ENCODE measurements at places on chromosomes 1 and 21.

DNA sequence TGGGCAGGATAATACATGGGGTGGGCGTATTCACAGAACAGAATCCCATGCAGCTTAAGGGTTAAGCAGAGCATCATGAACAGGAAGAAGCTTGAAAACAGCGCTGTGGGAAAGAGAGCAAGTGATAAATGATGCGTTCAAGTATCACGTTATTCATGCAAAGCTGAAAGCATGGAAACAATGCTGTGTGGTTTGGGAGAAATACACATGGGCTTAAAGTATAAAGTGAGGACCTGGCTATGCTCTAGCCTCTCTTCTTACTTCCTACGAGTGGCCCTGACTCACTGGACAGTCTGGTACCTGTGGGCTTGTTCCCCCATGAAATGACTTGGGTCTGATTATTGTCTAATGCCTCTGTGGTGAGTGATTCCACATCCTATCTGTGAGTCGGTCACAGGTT is 25.7 kb downstream of the TMPRSS2 start:
- DNase-seq: no peak

DNA sequence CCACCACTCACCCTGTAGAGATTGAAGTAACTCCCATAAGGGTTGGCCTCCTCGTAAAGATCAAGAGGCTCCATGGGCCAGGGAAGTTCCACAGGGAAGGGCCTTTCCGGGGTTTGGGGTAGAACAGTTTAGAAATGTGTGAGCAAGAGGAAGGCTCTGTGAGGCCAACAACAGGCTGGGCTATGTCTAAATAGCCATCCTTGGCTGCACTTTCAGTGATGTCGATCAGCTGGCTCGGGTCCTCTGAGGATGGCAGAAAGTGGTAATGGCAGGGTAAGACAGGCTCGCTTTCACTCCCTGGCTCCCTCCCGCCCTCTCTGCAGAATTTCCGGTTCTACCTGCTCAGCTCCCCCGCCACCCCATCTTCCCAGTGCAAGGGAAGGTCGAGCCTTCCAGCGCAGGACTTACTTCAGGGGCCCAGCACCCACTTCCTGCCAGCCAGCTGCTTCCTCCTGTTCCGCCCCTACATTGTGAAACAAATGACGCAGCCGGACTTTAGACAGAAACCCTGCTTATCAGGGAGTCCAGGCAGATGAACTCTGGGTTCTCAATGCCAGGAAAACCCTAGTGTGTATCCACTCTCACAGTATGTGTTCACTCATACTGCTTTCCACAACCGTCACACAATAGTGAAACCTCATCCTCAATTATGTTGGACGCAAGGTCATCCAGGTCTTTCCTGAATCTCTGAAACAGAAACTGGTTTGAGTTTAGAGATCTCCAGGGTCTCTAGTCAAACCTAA is 7.3 kb downstream of the F11R start:
- DNase-seq: peak; percentile 52

- no peak for DNase-seq
Observed at GRCh38 chr1:215992620-215993019, 425.5 kb downstream of the KCTD3 start.

DNA sequence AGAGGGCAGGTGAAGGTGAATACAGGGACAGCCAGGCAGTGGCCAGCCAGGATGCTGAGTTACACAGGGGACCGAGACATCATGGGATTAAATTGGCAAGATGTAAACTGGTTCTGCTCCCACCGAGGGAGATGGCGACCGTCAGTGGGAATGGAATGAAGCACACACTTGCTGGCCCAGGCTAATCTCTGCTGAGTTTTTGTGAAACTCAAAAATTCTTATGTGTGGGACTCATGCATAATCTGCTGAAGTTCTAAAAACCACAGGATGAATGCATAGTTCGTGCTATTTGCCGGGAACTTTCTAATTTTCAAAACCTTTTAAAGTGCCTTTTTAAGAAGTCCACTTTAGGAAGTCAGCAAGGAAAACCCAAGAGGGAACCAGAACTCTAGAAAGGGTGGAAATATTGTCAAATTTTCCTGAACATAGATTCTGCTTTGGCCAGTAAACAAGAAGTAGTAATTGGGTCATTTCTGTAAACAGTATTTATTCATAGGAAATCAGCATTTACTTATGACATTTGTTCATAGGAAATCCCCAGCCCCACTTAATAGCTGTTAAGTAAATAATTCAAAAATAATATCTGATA is 85.4 kb upstream of the ROR1 start:
- no peak for DNase-seq

DNA sequence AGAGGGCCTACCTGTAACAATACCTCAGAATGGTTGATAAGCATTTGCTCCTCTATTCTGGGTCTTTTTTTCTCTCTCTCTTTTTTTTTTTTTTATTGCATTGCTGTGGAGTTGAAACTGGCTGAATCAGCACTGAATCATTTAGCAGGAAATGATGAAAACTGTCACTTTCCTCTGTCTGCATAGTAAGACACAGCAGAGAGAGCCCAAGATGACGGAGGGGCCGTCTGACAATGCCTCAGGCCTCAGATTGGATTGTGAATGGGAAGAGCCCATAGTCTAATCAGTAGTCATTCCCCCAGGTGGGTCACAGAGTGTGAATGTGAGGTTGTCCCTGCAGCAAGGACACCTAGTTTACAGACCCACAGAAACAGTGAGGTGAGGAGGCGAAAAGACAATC is 193.2 kb upstream of the PLXNA2 start:
- DNase-seq: no peak

- no peak for DNase-seq
Observed at GRCh38 chr1:19949016-19949415, 25.6 kb upstream of the PLA2G2E start.

- DNase-seq: no peak
Observed at GRCh38 chr1:61420243-61420642, 304.7 kb downstream of the TM2D1 start.

DNA sequence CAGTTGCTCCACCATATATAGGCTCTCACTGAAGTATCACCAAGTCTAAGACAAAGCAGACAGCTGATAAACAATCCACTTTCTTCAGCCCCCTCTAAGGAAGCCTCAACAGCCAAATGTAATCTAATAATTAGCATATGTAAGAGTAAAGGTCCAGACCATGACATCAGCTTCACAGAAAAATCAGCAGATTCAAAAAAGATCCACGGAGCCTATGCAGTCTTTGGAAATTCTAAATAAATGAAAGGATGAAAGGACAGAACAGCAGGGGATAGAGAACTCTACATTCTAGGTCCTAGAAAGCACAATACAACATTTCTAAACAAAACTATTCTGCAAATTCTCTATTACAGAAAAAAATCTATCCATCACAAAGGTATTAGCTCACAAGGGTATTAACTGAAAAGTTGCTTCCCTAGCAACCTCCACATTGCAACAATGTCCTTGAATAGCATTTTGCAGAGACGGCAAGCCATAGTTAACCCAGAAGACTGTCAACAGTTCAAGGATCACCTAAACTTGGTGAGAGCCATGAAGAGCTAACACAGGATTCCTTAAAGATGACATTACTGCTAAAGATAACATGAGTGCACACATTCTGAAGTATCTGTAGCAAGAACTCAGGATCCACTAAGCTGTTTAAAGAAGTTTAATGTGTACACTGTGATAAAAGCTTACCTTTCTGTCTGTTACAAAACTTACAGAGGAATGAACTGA is 74.3 kb downstream of the SIPA1L2 start:
- no peak for DNase-seq

- DNase-seq: no peak
Observed at GRCh38 chr1:53244141-53244540, 5.8 kb upstream of the MAGOH start.

DNA sequence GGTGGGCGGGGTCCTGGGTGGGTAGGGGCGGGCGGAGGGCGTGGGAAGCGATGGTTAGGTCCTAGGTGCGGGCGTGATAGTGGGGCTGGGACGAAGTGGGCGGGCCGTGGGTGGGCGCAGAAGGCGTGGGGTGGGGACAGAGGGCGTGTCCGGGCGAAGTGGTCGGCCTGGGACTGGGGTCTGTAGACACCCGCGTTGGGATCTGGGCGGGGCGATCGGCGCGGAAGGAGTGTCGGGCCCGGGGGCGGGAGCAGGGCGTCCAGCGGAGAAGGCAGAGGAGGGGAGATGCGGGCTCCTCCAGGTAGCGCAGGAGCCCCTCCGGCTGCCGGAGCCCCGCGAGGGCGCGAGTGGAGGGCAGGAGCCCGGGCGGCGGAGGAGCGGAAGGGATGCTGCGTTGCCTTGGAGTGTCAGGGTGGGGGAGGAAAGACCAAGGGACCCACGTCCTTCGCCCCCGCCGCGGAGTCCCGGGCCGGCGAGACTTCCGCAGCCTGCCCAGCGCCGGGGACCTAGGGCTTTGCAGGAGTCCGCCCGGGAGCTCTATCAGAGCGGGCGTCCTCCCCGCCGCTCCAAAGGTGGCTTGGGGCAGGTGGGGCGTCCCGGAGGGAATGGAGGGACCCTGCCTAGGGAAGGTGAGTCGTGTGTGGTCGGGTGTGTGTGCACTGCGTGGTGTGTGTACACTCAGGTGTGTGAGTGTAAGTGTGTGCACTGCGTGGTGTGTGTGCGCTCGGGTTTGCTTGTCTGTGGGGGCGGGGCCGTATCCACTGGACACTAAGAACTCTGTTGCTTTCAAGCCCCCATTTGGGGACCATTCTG is 27.0 kb upstream of the PRSS38 start:
- no peak for DNase-seq

GRCh38 chr1:226820941-226821718 is 49.3 kb upstream of the PSEN2 start:
- peak; percentile 49 for DNase-seq

GRCh38 chr1:154342836-154343472 is 17.6 kb downstream of the ATP8B2 start:
- no peak for DNase-seq

DNA sequence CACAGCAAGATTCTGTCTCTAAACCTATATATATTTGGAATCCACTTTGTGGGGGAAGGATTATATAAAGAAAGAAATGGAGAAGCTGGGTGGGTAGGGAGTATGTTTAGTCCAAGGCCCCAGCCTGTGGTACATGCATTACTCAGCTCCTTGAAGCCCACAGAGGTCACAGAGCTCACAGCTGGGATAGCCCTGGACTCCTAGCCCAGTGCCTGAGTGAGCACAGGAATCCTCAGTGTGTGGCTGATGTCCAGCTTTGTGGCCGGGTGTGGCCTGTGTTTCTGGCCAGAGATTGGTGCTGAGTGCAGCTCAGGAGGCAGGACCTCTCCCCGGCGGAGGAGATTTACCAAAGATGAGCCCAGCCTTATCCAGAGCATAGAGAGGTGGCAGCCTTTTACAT is 7.6 kb downstream of the CAPN9 start:
- no peak for DNase-seq

DNA sequence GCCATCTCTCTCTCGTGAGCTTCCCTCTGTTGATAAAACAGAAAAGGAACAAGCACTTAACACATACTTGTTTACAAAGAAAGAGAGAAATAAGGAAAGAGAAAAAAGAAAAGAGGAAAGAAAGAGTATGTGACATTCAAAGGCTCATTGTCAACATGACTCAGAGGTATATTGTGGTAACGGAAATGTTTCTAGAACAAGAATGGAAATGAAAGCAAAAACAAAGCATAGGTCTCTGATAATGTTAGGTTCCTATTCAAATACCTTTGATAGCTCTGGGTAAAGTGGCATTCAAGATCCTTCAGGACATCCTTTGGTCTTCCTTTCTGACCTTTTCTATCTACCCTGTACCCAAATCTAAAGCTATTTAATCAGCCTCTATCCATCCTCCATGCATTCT is 67.4 kb upstream of the DMRTA2 start:
- no peak for DNase-seq

GRCh38 chr1:241109039-241109438 is 248.0 kb downstream of the RGS7 start:
- DNase-seq: no peak

DNA sequence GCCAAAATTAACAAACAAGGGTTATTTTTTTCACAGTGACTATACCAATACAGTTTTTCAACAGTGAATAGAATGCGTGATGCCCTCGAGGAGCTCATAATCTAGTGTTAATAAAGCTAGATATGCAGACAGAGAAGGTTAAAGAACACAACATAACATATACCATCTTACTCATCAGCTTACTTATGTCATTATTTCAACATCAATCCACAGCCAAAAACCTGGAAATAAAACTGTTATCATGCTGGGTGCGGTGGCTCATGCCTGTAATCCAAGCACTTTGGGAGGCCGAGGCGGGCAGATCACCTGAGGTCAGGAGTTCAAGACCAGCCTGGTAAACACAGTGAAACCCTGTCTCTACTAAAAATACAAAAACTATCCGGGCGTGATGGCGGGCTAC is 6.1 kb downstream of the STX6 start:
- no peak for DNase-seq

- DNase-seq: no peak
Observed at GRCh38 chr1:35603941-35604340, 30.8 kb downstream of the TFAP2E start.

- no peak for DNase-seq
Observed at GRCh38 chr1:25808481-25809244, 8.7 kb downstream of the SELENON start.

DNA sequence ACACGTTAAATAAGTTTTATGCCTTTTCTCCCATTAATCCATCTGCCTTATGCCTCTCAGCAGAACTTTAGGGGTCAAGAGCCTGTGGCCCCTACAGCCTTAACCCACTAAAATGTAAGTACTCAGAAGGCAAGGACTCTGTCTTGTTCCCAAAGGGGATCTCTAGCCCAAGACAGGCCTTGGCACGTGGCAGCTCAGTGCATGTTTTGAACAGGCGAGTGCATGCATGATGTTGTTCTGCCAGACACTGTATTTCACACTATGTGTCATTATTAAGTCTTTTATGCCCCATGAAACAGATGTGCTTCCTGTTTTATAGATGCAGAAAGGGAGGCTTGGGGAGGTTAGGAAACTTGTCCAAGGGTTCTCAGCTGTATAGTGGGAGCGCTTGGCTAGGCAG is 102.8 kb downstream of the ETS2 start:
- no peak for DNase-seq

DNA sequence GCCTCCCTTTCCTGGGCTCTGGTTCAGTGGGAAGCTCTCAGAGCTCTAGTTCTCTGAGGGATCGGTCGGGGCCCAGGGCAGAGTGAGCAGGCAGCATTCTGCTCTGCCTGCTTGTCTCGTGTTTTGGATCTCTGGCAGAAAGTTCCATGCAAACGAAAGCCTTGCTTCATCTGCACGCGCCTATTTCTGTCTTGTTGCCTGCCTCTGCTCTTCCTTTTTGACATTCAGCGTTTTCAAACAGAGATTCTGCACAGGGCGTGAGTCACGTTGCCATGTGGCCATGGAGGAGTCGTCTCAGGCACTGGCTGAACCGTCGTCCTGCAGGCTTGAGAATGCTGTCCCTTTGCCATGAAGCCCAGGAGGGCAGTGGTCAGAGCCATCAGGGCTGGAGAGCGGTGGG is 20.3 kb downstream of the AJAP1 start:
- no peak for DNase-seq

GRCh38 chr1:116889380-116889779 is 20.3 kb upstream of the PTGFRN start:
- DNase-seq: no peak

GRCh38 chr21:15695241-15695640 is 34.5 kb upstream of the USP25 start:
- no peak for DNase-seq

- no peak for DNase-seq
Observed at GRCh38 chr1:39134768-39135333, 69.6 kb upstream of the MACF1 start.

DNA sequence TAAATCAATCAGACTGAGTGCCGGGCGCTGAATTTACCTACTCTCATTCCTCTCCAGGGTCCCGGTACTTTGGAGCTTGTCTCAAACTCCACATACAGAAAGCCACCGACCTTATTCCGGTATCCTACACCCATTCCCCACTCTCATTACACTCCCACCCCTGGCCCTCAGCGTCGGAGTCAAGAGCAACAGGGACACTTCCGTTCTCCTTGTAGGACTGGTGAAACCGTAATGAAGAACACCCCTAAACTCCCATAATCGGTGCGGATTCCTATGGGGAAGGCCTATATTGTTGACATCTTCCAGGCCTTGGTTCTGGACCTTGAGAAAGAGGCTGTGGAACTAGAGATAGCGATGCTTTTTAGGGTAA is 798 bp downstream of the ZBED6 start:
- DNase-seq: no peak
